ENCODE measurements at places on chromosomes 16 and 17. TPM values are rescaled to one million over a fixed set of nuclear protein-coding genes. Genes with fewer than 3 reads are reported as not detected.

CCDC144A gene
- total RNA-seq: 0.95 TPM

GP1BA gene
- not detected for total RNA-seq

ITGA3 gene
- 406 TPM for total RNA-seq

NUPR1 gene
- total RNA-seq: 19.3 TPM

KLHL10 gene
- total RNA-seq: not detected

OR4D2 gene
- not detected for total RNA-seq

MPP2 gene
- 1.3 TPM for total RNA-seq

SLC16A11 gene
- not detected for total RNA-seq

GPR142 gene
- total RNA-seq: not detected

ITGA2B gene
- 1.1 TPM for total RNA-seq

PEX12 gene
- 9.9 TPM for total RNA-seq

MAP2K4 gene
- 31.4 TPM for total RNA-seq

TTLL6 gene
- total RNA-seq: 0.63 TPM

RMI2 gene
- 29.5 TPM for total RNA-seq

KRT33A gene
- total RNA-seq: not detected

RPL23 gene
- total RNA-seq: 2,655 TPM

DNAI2 gene
- total RNA-seq: not detected

TBX6 gene
- total RNA-seq: 0.29 TPM

ATPAF2 gene
- total RNA-seq: 29.6 TPM

HOXB7 gene
- total RNA-seq: 35.7 TPM

PRAC1 gene
- total RNA-seq: not detected

CCL23 gene
- not detected for total RNA-seq

MYH1 gene
- total RNA-seq: not detected

NPTX1 gene
- 112 TPM for total RNA-seq

TEKT5 gene
- total RNA-seq: 0.17 TPM

FBXW10B gene
- total RNA-seq: 3.6 TPM

NHLRC4 gene
- total RNA-seq: 0.21 TPM

KRT27 gene
- total RNA-seq: not detected

ADORA2B gene
- total RNA-seq: 13.3 TPM

DOC2A gene
- total RNA-seq: 1.9 TPM

KCNAB3 gene
- 2.0 TPM for total RNA-seq

SEPTIN12 gene
- total RNA-seq: not detected

SKAP1 gene
- total RNA-seq: not detected

NGFR gene
- 0.85 TPM for total RNA-seq

GALR2 gene
- total RNA-seq: 1.7 TPM

CALB2 gene
- 6.3 TPM for total RNA-seq

KCNJ16 gene
- 0.25 TPM for total RNA-seq

MEAK7 gene
- total RNA-seq: 49.1 TPM

ACSM3 gene
- 3.9 TPM for total RNA-seq

TPSD1 gene
- total RNA-seq: not detected

MATCAP1 gene
- total RNA-seq: 6.9 TPM

TBC1D3I gene
- not detected for total RNA-seq

SP6 gene
- total RNA-seq: 7.0 TPM

WSCD1 gene
- 3.6 TPM for total RNA-seq

PRR29 gene
- 0.31 TPM for total RNA-seq

KRT24 gene
- total RNA-seq: not detected

CD7 gene
- total RNA-seq: 0.22 TPM

GRN gene
- 229 TPM for total RNA-seq

TPPP3 gene
- 13.1 TPM for total RNA-seq

SPNS2 gene
- total RNA-seq: 10.5 TPM

TMEM238L gene
- total RNA-seq: not detected

LPO gene
- 0.06 TPM for total RNA-seq

CHST4 gene
- not detected for total RNA-seq

GPRC5B gene
- 40.4 TPM for total RNA-seq

BCL6B gene
- not detected for total RNA-seq

SULT1A1 gene
- total RNA-seq: 5.1 TPM

SPN gene
- total RNA-seq: not detected

NPIPB6 gene
- total RNA-seq: 1.6 TPM
